ENCODE measurements at places on chromosomes 16 and 17.

DNA sequence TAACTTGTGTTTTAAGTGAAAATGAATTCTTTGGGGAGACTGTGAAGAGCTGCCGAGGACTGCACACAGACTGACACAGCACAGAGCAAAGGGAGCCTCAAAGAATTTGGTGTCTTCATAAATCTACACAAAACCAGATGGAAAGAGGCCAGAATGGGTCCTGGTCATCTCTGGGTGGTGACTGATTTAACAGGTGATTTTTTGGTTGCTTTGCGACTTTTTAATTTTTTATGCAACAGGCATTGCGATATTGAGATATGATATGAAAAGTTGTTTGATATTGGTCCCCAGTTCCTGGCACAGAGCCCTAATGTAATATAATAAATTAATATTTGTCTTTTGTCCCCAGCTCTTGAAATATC is 12.6 kb upstream of the EIF1 start:
- no peak for DNase-seq

GRCh38 chr16:57123216-57123973 is 31.0 kb downstream of the CPNE2 start:
- no peak for DNase-seq

DNA sequence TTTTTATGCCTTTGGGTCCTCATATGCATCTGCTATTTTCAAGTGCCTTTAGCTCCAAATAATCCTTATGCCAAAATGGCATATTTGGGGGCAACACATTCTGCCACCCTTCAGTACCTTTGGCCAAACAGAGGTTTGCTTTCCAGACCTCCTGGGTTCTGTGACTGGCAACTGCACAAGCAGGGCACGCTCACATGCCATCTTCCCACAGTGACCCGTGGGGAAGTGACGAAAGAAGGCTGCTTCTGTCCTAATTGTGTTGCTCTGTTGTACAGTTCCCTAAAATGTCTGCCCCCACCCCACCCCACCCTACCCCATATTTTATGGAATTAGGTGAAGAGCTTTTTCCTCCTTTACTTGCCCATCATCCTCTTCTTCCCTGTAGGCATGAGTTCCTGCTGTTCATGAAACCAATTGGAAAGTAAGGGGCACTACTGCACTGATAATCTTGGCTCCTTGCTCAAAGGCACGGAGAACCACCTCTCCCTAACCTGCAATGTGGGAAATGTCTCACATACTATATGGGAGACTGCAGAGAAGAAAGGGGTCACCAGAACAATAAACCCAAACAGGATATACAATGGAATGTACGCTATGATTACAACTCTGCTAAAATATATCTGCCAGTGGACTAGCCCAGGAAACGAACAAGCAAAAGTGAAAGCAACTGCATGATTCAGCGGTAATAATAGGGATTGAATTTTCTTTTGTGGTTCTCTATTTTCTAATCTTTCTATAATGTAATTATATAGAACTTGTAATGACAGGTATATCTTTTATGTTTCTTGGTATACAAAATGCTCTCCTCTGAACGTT is 3.3 kb upstream of the SLFN12L start:
- no peak for DNase-seq

DNA sequence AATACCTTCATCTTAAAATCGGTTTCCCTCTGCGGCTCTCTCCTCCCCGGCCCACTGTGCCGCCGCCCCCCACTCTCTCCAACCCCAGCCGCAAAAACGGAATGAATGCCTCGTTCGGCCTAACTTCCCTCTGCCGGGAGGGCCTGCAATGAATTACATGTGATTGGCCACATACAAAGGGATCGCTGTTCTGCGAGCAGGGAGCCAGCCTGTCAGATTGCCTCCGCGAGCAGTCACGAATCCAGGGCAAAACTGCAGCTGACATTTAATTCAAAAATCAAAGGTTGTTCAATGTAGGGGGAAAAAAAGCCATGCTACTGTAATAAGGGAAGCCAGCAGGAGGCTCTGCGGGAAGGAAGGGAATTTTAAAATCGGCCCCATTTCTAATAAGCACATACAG is 84.9 kb downstream of the TBC1D16 start:
- no peak for DNase-seq

Data from stimulated activated CD4-positive, alpha-beta T cell treated with anti-CD3 and anti-CD28 coated beads, Interleukin-12 subunit alpha, Interleukin-12 subunit beta, amount 100 ng/mL, for 48 hours (primary cell).